ENCODE measurements at places on chromosomes 7 and 10.

- peak; percentile 56 for DNase-seq
Measured at GRCh38 chr10:112434988-112435619, 11.6 kb downstream of the ZDHHC6 start.

GRCh38 chr7:47045207-47046051 lies 536.5 kb downstream of the TNS3 start:
- DNase-seq, result no peak

DNA sequence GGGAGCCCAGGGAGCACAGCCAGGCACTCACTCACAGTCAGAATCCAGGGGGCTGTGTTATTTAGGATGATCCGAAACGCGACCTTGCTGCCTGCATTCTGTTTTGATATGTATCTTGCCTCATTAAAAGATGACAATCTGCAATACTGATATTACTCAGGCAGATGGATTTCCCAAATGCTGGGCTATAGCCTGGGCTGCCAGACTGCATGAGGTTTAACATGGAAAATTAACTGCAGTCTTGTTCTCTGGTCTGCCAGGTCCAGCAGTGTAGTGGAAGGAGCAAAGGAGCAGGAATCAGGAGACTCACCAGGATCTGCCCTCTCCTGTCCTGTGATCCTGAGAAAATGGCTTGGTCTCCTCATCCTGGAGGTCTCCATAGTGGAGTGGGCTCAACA lies 258.1 kb downstream of the PAXIP1 start:
- DNase-seq, result no peak

GRCh38 chr10:16853809-16854208 lies 36.6 kb upstream of the RSU1 start:
- DNase-seq, result no peak

DNA sequence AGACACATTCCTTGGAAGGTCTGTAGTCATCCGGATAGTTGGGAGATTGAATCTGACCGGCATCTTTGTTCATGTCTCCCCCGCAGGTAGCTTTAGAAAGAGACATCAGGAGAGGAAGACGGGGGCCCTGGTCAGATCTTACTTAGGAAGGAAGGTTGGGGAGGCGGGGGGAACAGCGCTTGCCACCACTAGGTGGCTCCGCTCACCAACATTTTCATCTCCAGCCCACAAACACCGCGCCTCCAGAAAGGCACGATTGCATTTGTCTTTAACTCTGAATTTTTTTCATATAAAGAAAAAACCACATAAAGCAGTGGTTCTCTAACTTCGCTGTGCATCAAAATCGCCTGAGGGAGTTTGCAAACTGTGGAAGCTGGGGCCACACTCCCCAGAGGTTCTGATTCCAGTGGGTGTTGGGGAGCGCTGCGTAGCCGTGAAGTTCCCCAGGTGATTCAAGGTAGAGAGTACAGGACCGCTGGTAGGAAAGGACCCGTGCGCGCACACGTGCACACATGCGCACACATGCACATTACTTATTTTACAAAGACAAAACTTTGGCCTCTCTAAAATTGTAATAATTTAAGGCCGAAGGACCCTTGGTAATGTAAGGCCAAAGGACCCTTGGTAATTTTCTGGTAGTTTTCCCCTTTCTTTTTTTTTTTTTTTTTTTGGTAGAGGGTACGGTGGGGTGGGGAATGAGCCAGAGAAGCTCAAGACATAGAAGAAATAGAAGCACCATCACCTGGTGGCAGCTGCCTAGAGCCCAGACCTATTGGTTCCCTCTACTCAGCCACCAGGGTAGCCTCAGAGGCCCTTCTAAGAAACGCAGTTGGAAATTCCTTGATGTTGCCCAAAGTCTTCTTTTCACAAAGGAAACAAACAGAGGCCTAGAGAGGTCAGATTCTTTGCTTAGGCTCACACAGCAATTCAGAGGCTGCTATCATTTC lies 37.4 kb upstream of the OPALIN start:
- peak; percentile 78 for DNase-seq

GRCh38 chr10:110893559-110894179 lies 21.9 kb downstream of the PDCD4 start:
- no peak for DNase-seq

GRCh38 chr7:54543051-54543488 lies 895 bp downstream of the VSTM2A start:
- no peak for DNase-seq

DNA sequence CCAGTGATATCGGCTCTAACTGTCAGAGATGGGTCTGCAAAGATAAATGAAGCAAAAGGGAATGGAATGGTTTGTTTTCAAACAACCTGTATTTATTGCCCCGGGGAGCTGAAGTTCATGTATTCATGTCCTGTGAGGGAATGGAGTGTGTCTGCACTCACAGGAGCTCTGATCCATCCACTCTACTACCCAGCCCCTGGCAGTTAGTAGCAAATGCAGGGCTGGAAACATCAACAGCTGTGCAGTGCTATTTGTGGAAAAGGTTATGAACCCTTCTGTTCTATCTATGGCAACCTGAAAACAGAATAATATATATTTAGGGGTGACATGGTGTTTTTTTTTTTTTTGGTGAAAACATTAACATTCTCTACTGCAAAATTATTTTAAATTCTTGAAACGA lies 9.8 kb downstream of the AGR2 start:
- DNase-seq, result no peak

GRCh38 chr7:18936265-18936664 lies 181.2 kb downstream of the TWIST1 start:
- no peak for DNase-seq

All from CD8-positive, alpha-beta T cell (primary cell).